ENCODE measurements at places on chromosomes 13 and 19.

DNA sequence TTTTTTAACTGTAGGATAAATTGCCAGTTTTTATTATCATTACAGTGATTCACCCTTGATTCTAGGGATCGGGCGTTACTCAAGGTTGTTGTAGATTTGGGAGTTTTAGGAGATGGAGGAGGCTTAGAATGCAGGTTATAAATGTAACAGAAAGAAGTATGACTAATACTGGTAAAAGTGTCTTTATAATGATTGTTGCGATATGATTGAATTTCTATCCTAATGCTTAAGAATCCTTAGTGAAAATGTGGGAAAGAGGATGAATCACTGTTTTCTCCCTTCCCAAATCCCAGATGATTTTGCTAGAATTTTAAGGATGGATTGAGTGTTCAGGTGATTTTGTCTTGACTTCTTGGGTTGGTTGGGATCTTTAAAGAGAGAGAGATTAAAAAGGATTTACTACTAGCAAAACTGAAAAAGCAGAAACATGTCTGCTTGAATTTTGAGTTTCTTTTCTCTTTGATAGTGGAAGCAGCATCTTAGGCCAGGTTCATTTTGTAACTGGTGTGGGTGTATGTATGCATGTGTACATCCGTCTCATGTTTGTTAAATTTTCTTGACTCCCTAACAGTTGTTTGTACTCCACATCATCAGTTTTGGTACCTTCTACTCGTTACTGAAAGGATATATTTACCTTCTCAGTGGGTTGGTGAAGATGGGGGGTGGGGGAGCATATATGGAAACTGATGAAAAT, 25.9 kb downstream of the ARHGAP35 start:
- no peaks in the 10 kb centered on the region for H3K36me3 ChIP-seq
- H3K27ac ChIP-seq: no peak overlapping the region
- H3K4me1 ChIP-seq: peaks cover 26% of the 10 kb centered on the region
- H3K4me3 ChIP-seq: no peak overlapping the region
- no peak for DNase-seq
- no peaks in the 10 kb centered on the region for H3K27me3 ChIP-seq

DNA sequence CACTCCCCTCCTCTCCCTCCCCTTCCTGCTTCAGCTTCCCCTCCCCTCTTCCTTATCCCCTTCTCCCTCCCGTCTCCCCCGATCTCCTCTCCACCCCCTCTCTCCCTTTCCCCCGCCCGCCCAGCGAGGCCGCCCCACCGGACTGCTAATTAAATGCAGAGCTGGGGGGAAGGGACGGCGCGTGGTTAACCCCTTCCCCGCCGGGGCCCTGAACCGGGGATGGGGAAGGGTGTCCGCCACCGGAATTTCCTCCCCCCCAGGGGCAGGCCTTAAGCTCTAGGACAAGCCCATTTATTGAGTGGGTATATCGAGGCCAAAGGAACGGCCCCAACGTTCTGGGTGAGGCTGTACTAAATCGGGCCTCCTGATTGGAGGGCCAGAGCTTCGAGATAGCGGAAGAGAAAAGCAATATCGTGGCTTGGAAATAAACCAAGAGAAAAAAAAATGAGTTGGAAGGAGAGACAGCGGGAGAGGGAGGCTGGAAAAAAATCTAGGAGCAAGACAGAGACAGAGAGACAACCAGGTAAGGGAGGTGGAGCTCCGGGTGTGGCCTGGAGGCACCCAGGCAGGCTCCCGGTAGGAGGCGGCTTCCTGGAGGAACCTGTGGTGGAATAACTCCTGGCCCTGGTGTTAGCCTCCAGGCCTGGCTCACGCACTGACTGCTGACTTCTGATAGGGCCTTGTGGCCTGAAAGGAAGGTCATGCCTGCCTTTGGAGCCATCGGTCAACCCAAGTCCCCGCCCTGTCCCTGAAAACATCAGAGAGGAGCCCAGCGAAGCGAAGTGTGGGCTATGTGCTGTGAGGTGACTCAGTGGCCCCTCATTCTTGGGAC, 11.6 kb upstream of the JUND start:
- DNase-seq: peak; percentile 43
- H3K4me3 ChIP-seq: peak overlapping the region; percentile 82
- H3K4me1 ChIP-seq: peaks cover 59% of the 10 kb centered on the region
- H3K36me3 ChIP-seq: no peaks in the 10 kb centered on the region

GRCh38 chr19:21751384-21751783, 16.0 kb downstream of the ZNF100 start:
- H3K4me3 ChIP-seq: no peak overlapping the region
- no peaks in the 10 kb centered on the region for H3K27me3 ChIP-seq
- no peak for DNase-seq

DNA sequence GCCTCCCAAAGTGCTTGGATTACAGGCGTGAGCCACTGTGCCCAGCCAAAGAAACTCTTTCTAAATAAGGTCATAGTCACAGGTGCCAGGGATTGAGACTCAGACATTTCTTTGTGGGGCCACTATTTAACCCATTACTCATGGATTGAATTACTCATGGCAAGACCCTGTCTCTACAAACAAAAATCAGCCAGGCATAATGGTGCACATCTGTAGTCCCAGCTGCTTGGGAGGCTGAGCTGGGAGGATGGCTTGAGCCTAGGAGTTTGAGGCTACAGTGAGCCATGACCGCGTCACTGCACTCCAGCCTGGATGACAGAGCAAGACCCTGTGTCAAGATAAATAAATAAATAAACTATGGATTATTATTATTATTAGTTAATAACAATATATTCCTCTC, 3.6 kb upstream of the KLF2 start:
- peaks cover 22% of the 10 kb centered on the region for H3K27me3 ChIP-seq
- H3K27ac ChIP-seq: no peak overlapping the region
- H3K4me3 ChIP-seq: no peak overlapping the region
- peaks cover 11% of the 10 kb centered on the region for H3K4me1 ChIP-seq

DNA sequence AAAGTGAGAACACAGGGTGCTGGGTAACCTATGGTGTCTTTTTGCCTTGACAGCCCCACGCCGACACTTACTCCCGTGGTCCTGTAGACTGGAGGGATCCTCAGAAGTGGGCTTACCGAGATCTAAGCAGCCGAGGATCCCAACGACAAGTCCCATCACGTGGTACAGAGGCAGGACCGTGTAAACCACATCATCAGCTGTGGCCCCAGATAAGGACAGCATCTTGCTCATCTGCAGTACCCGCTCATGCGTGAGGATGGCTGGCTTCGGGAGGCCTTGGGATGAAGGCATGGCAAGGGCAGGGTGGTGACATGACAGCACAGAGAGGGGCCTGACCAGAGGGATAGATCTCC, 2.1 kb downstream of the SLC27A5 start:
- H3K4me3 ChIP-seq: no peak overlapping the region
- H3K36me3 ChIP-seq: no peaks in the 10 kb centered on the region
- no peak overlapping the region for H3K27ac ChIP-seq
- no peak for DNase-seq

DNA sequence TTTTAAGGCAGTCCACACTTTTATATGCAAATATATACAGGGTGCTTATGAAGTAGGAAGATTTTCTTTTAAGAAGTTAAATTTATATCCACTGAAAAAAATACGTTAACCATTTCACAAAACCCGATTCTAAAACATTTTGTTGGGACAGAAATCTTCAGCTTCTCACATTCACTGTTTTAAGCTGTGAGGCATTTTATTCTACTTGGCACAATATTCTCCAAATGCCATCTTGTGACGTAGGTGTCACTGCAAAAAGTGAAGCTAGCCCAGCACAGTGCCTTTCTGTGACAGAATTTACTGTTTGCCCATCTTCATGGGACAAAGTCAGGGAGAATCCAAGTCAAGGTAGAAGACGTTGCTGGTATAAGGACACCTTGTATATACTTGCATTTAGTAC, 94.5 kb upstream of the SLC15A1 start:
- peaks cover 38% of the 10 kb centered on the region for H3K36me3 ChIP-seq
- H3K4me1 ChIP-seq: no peaks in the 10 kb centered on the region
- H3K4me3 ChIP-seq: no peak overlapping the region
- no peak overlapping the region for H3K27ac ChIP-seq
- DNase-seq: no peak
- H3K27me3 ChIP-seq: no peaks in the 10 kb centered on the region

- no peak overlapping the region for H3K27ac ChIP-seq
- DNase-seq: no peak
- H3K27me3 ChIP-seq: peaks cover 6% of the 10 kb centered on the region
- H3K4me3 ChIP-seq: no peak overlapping the region
Measured at GRCh38 chr19:53626976-53627375, 4.8 kb upstream of the DPRX start.

GRCh38 chr19:34676697-34677385, at the start of gene SCGB2B2:
Gene SCGB2B2 (minus strand): TSS chr19:34677159. CDS start chr19:34594563, 82,596 bp downstream.
- peaks cover 35% of the 10 kb centered on the region for H3K36me3 ChIP-seq
- peaks cover 29% of the 10 kb centered on the region for H3K27me3 ChIP-seq
- peaks cover 33% of the 10 kb centered on the region for H3K4me1 ChIP-seq
- no peak for DNase-seq
- H3K4me3 ChIP-seq: peak within 1 kb of the TSS; percentile 98
- peak within 1 kb of the TSS; percentile 98 for H3K27ac ChIP-seq

DNA sequence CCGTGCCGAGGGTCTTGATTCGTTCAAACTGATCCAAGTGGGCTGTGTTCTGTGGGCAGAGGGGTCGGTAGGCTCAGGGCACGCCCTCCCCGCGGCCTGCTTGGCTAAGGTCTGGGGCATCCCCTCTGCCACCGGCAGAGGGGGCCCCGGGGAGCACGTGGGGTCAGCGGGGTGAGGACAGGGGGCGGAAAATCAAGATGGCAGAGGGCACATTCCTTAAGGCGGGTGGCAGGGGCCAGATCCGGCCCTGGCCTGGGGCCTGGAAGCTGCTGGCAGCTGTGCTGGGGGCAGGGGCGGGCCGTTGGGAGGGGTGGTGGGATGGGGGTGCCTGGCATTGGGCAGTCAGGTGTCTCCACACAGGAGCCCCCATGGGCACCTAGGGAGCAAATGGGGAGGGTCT, 10.7 kb downstream of the PRKACA start:
- H3K36me3 ChIP-seq: no peaks in the 10 kb centered on the region
- H3K4me3 ChIP-seq: no peak overlapping the region
- H3K27me3 ChIP-seq: no peaks in the 10 kb centered on the region
- no peaks in the 10 kb centered on the region for H3K4me1 ChIP-seq
- H3K27ac ChIP-seq: no peak overlapping the region

- H3K27ac ChIP-seq: no peak within 1 kb of the TSS
- peaks cover 37% of the 10 kb centered on the region for H3K4me1 ChIP-seq
- H3K27me3 ChIP-seq: peaks cover 2% of the 10 kb centered on the region
- no peaks in the 10 kb centered on the region for H3K36me3 ChIP-seq
Measured at GRCh38 chr19:3365836-3366752, at the start of gene NFIC. Gene NFIC (plus strand): TSS chr19:3366583. CDS start chr19:3366637, 54 bp downstream.

- peaks cover 12% of the 10 kb centered on the region for H3K4me1 ChIP-seq
- H3K4me3 ChIP-seq: no peak overlapping the region
- DNase-seq: no peak
- H3K27ac ChIP-seq: no peak overlapping the region
- H3K27me3 ChIP-seq: peaks cover 3% of the 10 kb centered on the region
- no peaks in the 10 kb centered on the region for H3K36me3 ChIP-seq
Measured at GRCh38 chr19:33368074-33368864, 5.2 kb upstream of the CEBPG start.

- H3K4me1 ChIP-seq: peaks cover 43% of the 10 kb centered on the region
- no peak for DNase-seq
- peaks cover 31% of the 10 kb centered on the region for H3K36me3 ChIP-seq
- H3K27ac ChIP-seq: peak overlapping the region; percentile 54
- no peak overlapping the region for H3K4me3 ChIP-seq
Measured at GRCh38 chr13:99250982-99251825, 7.0 kb downstream of the GPR18 start.

GRCh38 chr19:34573226-34573864, 91.8 kb downstream of the WTIP start:
- no peak overlapping the region for H3K27ac ChIP-seq
- no peaks in the 10 kb centered on the region for H3K4me1 ChIP-seq
- no peak for DNase-seq

DNA sequence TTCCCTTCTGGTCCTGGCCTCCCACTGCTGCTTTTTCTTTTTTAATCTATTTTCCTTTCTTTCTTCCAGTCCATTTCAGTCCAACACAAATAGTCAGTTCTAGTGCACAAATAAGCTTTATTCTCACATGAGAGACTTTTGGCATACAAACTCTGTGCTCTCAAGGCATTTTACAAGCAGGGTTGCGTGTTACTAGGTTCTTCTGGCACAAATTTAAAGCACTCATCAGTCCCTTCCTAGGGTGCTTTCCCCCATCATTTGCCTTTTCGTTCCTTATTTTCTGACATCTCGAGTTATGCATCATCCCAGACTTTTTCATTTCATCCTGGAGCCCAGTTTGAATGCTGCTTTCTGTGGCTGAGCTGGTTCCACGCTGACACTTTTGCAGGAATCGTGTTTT, 29.8 kb upstream of the IL17D start:
- peaks cover 4% of the 10 kb centered on the region for H3K4me1 ChIP-seq
- H3K4me3 ChIP-seq: no peak overlapping the region
- no peak for DNase-seq
- no peak overlapping the region for H3K27ac ChIP-seq
- peaks cover 2% of the 10 kb centered on the region for H3K27me3 ChIP-seq

DNA sequence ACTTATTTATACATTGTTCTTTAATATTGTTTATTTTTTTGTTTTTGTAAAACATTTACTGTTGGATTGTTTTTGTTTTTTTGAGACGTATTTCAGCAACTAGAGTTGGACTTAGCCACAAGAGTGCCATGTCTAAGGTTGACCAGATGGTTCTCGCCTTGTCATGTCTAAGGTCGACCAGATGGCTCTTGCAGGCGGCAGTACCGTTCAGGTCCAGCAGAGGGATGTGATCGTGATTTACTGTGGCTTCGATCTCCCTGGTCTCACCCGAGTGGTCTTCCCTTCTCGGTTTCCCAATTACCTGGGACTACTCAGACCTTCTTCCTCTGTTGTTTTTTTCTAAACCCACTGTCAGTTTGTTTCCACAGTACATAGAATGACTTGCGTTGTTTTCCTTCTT, 1438.6 kb downstream of the UQCRFS1 start:
- DNase-seq: no peak
- H3K4me1 ChIP-seq: no peaks in the 10 kb centered on the region
- H3K36me3 ChIP-seq: peaks cover 56% of the 10 kb centered on the region
- no peaks in the 10 kb centered on the region for H3K27me3 ChIP-seq
- no peak overlapping the region for H3K4me3 ChIP-seq

DNA sequence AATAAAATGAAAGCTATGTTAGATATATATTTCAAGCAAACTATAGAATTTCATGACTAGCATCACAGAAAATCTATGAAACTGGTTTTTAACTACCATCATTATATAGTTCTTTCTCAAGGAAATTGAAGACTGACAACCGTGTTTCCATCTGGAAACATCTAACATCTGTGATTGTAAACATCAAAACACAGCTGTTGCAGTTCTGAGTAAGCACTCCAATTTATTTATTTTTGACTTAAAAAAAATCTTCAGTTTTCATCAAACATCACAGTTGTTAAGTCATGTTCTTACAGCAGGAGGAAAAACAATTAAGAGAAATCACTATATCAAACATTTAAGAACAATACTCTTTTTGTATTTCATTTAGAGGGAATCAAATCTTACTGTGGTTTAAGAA, 1653.0 kb upstream of the MIR17HG start:
- H3K4me1 ChIP-seq: no peaks in the 10 kb centered on the region
- no peak overlapping the region for H3K27ac ChIP-seq
- H3K4me3 ChIP-seq: no peak overlapping the region
- H3K27me3 ChIP-seq: no peaks in the 10 kb centered on the region

Data from immature natural killer cell (primary cell).